Gastrocnemius medialis (tissue), 4 donors: ENCODE measurements at places on chromosomes 3 and 15. TPM values are rescaled to one million over a fixed set of nuclear protein-coding genes. Genes with fewer than 3 reads are reported as not detected.

Gene KPNA1
- total RNA-seq: 119 TPM

DNA sequence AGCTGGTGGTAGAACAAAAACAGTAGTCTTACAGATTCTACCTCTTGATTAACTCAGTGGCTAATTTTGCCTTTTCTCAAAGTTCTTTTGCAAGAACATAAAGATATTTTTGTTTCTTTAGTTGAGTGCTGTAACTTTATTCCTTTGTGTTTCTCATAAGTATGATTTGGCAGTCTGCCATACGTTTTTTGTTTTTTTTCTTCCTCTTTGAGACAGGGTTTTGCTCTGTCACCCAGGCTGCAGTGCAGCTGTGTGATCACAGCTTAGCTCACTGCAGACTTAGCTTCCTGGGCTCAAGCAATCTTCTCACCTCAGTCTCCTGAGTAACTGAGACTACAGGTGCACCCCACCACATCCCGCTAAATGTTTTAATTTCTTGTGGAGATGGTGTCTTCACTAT lies 22.4 kb downstream of the B3GNT5 start:
- DNase-seq: no peak
- H3K4me3 ChIP-seq: no peak overlapping the region
- H3K27ac ChIP-seq: no peak overlapping the region
- no peaks in the 10 kb centered on the region for H3K36me3 ChIP-seq

- H3K36me3 ChIP-seq: no peaks in the 10 kb centered on the region
- no peak for DNase-seq
- no peaks in the 10 kb centered on the region for H3K27me3 ChIP-seq
- peaks cover 25% of the 10 kb centered on the region for H3K4me1 ChIP-seq
- peak overlapping the region; percentile 73 for H3K27ac ChIP-seq
These were observed 10.7 kb upstream of the ANXA2 start for GRCh38 chr15:60408463-60408981.

Gene KBTBD13
- total RNA-seq: 1.2 TPM

DNA sequence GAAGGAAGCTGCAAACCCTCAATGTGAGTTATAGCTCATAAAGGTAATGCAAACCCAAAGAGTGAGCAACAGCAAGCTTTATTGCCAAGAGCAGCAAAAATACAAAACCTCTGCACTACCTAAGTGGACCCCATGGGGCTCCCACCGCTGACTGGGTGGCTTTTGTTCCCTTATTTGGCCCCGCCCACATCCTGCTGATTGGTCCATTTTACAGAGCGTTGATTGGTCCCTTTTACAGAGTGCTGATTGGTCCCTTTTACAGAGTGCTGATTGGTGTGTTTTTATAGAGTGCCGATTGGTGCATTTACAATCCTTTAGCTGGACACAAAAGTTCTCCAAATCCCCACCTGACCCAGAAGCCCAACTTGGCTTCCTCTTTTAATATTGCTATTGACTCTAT lies 154.5 kb upstream of the NSMCE3 start:
- no peak for DNase-seq
- H3K27ac ChIP-seq: no peak overlapping the region
- no peaks in the 10 kb centered on the region for H3K27me3 ChIP-seq
- no peaks in the 10 kb centered on the region for H3K4me1 ChIP-seq

Gene TM4SF4
- total RNA-seq: not detected

Gene CP
- total RNA-seq: 7.3 TPM

Gene SEMA6D
- total RNA-seq: 3.0 TPM

DNA sequence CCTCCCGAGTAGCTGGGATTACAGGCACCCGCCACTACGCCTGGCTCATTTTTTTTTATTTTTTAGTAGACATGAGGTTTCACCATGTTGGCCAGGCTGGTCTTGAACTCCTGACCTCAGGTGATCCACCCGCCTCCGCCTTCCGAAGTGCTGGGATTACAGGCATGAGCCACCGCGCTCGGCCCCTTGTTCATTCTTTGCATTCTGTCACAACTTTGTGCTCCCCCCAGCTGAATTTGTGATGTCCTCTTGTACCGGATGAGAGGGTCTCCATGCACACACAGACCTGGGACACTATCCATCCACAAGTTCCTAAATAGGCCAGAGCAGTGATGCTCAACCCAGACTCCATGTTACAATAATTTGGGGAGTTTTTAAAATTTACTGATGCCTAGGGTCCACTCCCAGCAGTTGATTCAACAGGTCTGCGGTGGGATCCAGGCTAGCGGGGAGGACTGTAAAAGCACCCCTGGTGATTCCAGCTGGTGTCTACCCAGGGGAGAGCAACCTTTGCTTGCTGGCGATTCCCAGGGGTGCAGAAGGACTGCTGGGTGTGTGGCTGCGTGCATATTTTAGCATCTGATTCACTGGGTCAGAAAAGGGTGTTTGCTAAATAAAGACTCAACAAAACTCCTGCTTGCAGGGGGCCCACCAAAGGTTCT lies 1.0 kb downstream of the RASSF1 start:
- H3K27ac ChIP-seq: peak overlapping the region; percentile 97
- no peaks in the 10 kb centered on the region for H3K27me3 ChIP-seq

GRCh38 chr3:39531066-39531465 lies 63.6 kb downstream of the MOBP start:
- DNase-seq: no peak
- H3K4me1 ChIP-seq: no peaks in the 10 kb centered on the region
- no peaks in the 10 kb centered on the region for H3K36me3 ChIP-seq
- H3K27ac ChIP-seq: no peak overlapping the region

- DNase-seq: no peak
- no peaks in the 10 kb centered on the region for H3K36me3 ChIP-seq
- no peaks in the 10 kb centered on the region for H3K27me3 ChIP-seq
- no peak overlapping the region for H3K4me3 ChIP-seq
- no peaks in the 10 kb centered on the region for H3K4me1 ChIP-seq
- H3K27ac ChIP-seq: no peak overlapping the region
These were observed 490.1 kb upstream of the ATP11B start for GRCh38 chr3:182303169-182303568.

GRCh38 chr3:140164922-140165590 lies 230.1 kb downstream of the CLSTN2 start:
- no peak overlapping the region for H3K27ac ChIP-seq
- DNase-seq: no peak
- H3K4me1 ChIP-seq: no peaks in the 10 kb centered on the region
- H3K36me3 ChIP-seq: no peaks in the 10 kb centered on the region

Gene GOLGA6L7
- total RNA-seq: not detected

GRCh38 chr3:104628185-104628789 lies 738.4 kb upstream of the ALCAM start:
- no peak overlapping the region for H3K27ac ChIP-seq
- no peak for DNase-seq
- H3K27me3 ChIP-seq: no peaks in the 10 kb centered on the region
- no peaks in the 10 kb centered on the region for H3K4me1 ChIP-seq

GRCh38 chr15:77083381-77084160 lies 12.7 kb upstream of the TSPAN3 start:
- no peaks in the 10 kb centered on the region for H3K36me3 ChIP-seq
- H3K27ac ChIP-seq: no peak overlapping the region
- DNase-seq: peak; percentile 87
- peak overlapping the region; percentile 21 for H3K4me3 ChIP-seq
- peaks cover 11% of the 10 kb centered on the region for H3K4me1 ChIP-seq
- H3K27me3 ChIP-seq: no peaks in the 10 kb centered on the region

Gene CAMK2N2
- total RNA-seq: not detected

DNA sequence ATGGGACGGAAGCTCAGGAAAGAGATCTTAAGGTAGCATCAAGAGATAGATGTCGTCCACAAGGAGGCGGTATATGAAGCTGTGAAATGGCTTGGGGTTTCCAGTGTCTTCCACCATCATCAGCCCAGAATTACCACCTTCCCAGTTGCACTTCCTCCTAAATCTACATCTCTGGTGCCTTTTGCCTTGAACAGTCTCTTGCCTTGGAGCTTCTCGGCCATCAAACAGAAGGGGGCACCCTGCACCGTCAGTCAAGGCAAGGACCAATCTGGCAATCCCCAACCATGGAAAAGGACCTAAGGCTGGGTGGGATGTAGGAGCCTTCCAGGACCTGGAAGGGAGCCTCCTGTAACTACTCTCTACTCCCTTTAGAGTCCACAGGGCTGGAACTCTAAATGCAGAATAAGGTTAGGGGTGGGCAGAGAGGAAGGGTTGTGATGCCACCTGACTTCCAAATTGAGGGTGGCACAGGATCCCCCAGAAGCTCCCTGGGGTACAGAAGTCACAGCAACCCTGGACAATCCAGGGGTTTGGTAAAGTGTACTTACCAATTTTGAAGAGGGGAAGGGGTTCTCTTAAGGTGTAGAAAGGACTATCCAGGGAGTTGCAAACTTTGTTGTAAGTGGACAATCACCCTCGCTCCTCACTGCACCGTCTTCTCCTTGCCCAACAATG lies 1.0 kb upstream of the RYR3 start:
- no peaks in the 10 kb centered on the region for H3K27me3 ChIP-seq
- H3K27ac ChIP-seq: no peak overlapping the region
- H3K36me3 ChIP-seq: no peaks in the 10 kb centered on the region
- peak; percentile 54 for DNase-seq
- no peak overlapping the region for H3K4me3 ChIP-seq

DNA sequence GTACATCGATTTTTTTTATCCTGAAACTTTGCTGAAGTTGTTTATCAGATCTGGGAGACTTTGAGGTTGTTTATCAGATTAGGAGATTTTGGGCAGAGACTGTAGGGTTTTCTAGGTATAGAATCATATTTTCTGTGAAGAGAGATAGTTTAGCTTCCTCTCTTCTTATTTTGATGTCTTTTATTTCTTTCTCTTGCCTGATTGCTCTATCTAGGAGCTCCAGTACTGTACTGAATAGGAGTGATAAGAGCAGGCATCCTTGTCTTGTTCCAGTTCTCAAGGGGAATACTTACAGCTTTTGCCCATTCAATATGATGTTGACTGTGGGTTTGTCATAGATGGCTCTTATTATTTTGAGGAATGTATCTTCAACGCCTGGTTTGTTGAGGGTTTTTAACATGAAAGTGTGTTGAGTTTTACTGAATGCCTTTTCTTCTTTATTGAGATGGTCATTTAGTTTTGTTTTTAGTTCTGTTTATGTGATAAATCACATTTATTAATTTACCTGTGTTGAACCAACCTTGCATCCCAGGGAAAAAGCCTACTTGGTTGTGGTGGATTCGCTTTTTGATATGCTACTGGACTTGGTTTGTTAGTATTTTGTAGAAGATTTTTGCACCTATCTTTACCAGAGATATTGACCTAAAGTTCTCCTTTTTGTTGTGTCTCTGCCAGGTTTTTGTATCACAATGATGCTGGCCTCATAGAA lies 14.9 kb upstream of the DNAAF4 start:
- no peak overlapping the region for H3K27ac ChIP-seq
- no peaks in the 10 kb centered on the region for H3K27me3 ChIP-seq
- H3K4me3 ChIP-seq: no peak overlapping the region
- H3K36me3 ChIP-seq: no peaks in the 10 kb centered on the region
- no peak for DNase-seq

- DNase-seq: no peak
- H3K27ac ChIP-seq: peak overlapping the region; percentile 94
- H3K4me1 ChIP-seq: peaks cover 50% of the 10 kb centered on the region
- no peaks in the 10 kb centered on the region for H3K27me3 ChIP-seq
- peaks cover 22% of the 10 kb centered on the region for H3K36me3 ChIP-seq
These were observed 520 bp downstream of the ZNF654 start for GRCh38 chr3:88059380-88060170.

- H3K27ac ChIP-seq: peak overlapping the region; percentile 80
- H3K4me1 ChIP-seq: peaks cover 47% of the 10 kb centered on the region
- H3K27me3 ChIP-seq: no peaks in the 10 kb centered on the region
- H3K4me3 ChIP-seq: no peak overlapping the region
- no peak for DNase-seq
These were observed 155.0 kb upstream of the BHLHE40 start for GRCh38 chr3:4823986-4824925.

DNA sequence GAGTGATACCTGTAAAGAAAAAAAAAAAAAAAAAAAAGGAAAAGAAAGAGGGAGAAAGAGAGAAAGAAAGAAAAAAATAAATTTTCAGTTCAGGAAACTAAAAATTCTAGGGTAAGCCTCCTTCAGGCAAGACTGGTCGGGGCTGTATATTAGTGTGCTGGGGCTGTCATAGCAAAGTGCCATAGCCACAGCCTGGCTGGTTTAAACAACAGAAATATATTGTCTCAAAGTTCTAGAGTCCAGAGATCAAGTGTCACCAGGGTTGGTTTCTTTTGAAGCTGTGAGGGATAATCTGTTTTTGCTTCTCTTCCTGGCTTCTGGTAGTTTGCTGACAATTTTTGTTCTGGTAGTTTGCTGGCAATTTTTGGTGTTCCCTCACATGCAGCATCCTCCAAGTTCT lies 48.4 kb upstream of the SLC25A26 start:
- H3K4me3 ChIP-seq: no peak overlapping the region
- no peak for DNase-seq
- no peak overlapping the region for H3K27ac ChIP-seq
- no peaks in the 10 kb centered on the region for H3K4me1 ChIP-seq

DNA sequence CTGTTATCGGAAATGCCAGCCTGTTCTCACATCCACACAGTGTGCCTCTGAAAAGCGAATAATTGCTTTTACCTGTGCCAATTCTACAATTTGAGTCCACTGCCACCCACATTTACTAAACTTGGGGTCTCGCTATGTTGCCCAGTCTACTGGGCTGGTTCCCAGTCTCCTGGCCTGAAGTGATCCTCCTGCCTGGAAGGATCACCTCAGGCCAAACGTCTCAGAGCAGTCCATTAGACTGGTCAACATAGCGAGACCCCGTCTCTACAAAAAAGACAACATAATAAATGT lies 827 bp upstream of the INO80 start:
- no peaks in the 10 kb centered on the region for H3K27me3 ChIP-seq
- H3K4me3 ChIP-seq: peak overlapping the region; percentile 96
- DNase-seq: no peak
- peaks cover 20% of the 10 kb centered on the region for H3K4me1 ChIP-seq
- no peaks in the 10 kb centered on the region for H3K36me3 ChIP-seq

- no peak overlapping the region for H3K4me3 ChIP-seq
- H3K27me3 ChIP-seq: no peaks in the 10 kb centered on the region
- H3K4me1 ChIP-seq: no peaks in the 10 kb centered on the region
- DNase-seq: no peak
These were observed 629.6 kb downstream of the PYDC2 start for GRCh38 chr3:192090586-192090985.

GRCh38 chr3:171777596-171777995 lies 32.7 kb downstream of the PLD1 start:
- no peaks in the 10 kb centered on the region for H3K27me3 ChIP-seq
- no peak overlapping the region for H3K4me3 ChIP-seq
- no peaks in the 10 kb centered on the region for H3K4me1 ChIP-seq
- DNase-seq: no peak
- no peak overlapping the region for H3K27ac ChIP-seq

Gene SNTN
- total RNA-seq: not detected

DNA sequence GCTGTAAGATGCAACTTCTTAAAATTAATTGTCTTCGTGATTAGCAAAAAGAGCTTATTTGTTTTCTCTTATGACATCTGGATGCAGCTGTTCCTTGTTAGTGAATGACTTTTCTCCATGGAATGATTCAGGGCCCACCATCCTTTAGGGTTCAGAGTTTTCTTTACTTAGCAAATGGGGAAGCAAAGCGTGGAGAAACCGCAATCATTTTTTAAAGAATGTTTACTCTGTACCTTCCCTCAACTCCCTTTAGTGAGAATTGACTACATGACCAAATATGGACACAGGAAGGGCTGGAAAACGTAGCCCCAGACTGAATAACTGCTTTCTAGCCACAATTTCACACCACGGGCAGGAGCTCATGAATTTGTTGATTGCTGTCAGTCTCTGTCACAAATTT lies 130.1 kb downstream of the EDEM1 start:
- H3K27ac ChIP-seq: no peak overlapping the region
- no peaks in the 10 kb centered on the region for H3K4me1 ChIP-seq
- H3K27me3 ChIP-seq: no peaks in the 10 kb centered on the region
- H3K4me3 ChIP-seq: no peak overlapping the region
- DNase-seq: no peak

GRCh38 chr3:72900048-72900447 lies 12.2 kb downstream of the GXYLT2 start:
- no peaks in the 10 kb centered on the region for H3K36me3 ChIP-seq
- no peak overlapping the region for H3K27ac ChIP-seq
- no peaks in the 10 kb centered on the region for H3K4me1 ChIP-seq

Gene VGLL3
- 4.7 TPM for total RNA-seq
